ENCODE measurements at places on chromosomes 4 and X.
A peak's percentile ranks its signal among the peaks of the same experiment; 100 is the strongest.

GRCh38 chr4:48180234-48180633 lies 46.2 kb upstream of the TXK start:
- DNase-seq, result no peak

DNA sequence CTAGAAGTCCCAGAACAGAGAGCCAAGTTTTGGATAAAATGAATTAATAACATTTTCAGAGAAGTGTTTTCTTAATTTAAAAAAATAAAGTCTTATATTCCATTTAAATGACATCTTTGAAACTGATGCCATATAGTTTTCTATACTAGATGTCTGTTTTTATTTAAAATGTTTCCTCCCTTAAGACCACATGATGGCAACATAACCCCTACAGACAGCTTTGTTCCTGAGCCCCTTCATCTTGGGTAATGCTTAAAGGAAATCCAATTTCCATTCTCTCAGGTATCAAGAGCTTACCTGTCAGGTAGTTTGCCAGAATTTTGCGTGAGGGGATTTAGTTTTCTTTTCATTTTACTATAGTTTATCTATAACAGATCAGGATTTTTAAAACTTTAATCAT lies 181.4 kb upstream of the UGT8 start:
- no peak for DNase-seq

DNA sequence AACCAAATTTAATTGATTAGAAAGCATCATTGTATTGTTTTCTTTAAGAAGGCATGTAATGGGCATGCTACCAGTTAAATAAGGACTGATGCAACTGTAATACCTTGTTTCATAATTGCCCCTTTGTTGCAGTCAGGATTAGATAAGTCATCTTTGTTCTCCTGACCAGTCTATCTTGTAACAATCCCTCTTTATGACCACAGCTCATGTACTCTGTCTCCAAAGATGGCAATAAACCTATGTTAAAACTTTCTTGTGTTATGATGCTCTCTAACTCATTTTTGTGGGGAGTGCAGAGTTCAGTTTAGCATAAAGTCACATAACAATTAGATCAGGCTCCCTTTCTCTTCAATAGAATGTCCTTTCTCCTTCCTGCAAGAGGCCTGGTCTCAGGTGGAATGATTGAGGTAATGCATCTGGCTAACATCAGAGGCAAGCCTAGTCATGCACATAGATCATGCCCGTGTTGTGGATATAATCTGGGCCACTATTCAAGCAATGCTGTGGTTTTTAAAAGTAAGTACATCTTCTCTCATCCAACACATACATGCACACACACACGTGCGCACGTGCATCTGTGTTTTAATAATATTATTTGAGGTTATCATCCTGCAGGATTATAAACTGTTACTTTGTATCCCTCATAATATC lies 45.6 kb downstream of the TMEM154 start:
- DNase-seq, result no peak

- no peak for DNase-seq
Measured at GRCh38 chrX:129634541-129634940, 20.2 kb downstream of the APLN start.

GRCh38 chrX:142998447-142999198 lies 27.1 kb upstream of the SPANXN4 start:
- DNase-seq, result no peak

- no peak for DNase-seq
Measured at GRCh38 chrX:79153348-79153747, 8.9 kb downstream of the GPR174 start.

GRCh38 chrX:126900937-126901336 lies 81.4 kb downstream of the PRR32 start:
- DNase-seq, result no peak

- peak; percentile 32 for DNase-seq
Measured at GRCh38 chrX:74420196-74421035, 877 bp upstream of the SLC16A2 start.

GRCh38 chrX:109774706-109775105 lies 41.6 kb upstream of the ACSL4 start:
- DNase-seq, result no peak

- no peak for DNase-seq
Measured at GRCh38 chrX:52852110-52852860, 15.6 kb downstream of the XAGE3 start.

DNA sequence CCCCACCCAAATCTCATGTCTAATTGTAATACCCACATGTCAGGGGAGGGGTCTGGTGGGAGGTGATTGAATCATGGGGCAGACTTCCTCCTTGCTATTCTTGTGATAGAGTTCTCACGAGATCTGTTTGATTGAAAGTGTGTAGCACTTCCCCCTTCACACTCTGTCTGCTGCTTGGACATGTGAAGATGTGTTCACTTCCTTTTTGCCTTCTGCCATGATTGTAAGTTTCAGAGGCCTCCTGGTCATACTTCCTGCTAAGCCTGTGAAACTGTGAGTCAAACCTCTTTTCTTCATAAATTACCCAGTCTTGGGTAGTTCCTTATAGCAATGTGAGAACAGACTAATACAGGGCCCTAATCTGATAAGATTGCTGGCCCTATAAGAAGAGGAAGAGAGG lies 1514.8 kb downstream of the RPA4 start:
- no peak for DNase-seq

DNA sequence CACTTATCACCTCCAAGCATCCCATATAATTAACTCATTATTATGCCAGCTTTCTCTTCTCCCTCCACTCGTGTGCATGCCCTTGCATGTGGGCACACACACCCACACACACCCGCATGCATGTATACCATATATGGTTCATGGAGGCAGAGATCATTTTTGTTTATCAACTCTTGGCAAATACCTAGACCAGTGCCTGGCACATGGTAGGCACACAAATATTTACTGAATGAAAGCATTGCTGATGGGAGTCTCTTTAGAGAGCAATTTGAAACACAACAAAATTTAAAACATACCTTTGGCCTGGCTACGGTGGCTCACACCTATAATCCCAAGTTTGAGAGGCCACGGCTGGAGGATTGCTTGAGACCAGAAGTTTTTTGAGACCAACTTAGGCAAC lies 51.1 kb upstream of the SLC10A4 start:
- no peak for DNase-seq

GRCh38 chrX:3728454-3728853 lies 15.0 kb upstream of the PRKX start:
- DNase-seq, result no peak

DNA sequence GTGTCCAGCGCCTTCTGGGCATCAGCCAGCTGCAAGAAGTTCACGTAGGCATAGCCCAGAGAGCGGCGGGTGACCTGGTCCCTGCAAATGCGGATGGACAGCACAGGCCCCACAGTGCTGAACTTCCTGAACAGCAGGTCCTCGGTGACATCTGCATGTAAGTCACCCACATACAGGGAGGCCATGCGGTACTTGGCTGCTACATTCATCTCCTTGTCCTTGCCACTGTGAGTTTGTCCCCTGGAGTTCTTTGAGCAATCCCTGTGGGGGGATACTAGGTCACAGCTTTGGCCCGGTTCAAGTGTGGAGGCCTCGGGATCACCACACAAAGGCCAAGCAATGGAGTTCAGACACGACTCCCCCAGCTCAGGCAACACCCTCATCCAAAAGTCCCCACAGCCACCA lies 776 bp downstream of the PABPC4L start:
- DNase-seq, result no peak

- no peak for DNase-seq
Measured at GRCh38 chr4:98620087-98620784, 38.2 kb downstream of the TSPAN5 start.

DNA sequence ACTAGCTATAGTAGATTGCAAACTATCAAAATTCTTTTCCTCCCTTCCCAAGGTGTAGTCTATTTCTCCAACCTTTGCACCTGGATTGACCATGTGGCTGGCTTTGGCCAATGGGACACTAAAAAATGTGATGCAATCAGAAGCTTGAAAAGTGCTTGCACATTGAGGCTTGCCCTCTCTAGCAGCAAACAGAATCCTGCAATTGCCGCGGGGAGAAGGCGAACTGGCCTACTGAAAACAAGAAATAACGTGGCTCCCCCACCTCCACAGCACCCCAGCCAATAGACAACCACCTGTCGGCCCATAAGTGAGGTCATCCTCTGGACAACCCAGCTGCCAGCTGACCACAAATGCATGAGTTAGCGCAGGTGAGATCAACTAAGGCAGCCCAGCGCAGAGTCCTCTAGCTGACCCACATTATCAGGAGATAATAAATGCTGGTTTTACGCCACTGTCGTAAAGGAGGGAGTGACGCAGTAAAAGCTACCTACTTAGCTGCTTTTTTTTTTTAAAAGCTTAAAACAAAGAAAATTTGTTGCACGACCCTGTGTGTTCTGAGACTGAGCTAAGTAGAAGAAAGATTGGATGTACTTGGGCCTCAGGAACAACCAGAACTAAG lies 95.2 kb downstream of the GK start:
- DNase-seq, result no peak

DNA sequence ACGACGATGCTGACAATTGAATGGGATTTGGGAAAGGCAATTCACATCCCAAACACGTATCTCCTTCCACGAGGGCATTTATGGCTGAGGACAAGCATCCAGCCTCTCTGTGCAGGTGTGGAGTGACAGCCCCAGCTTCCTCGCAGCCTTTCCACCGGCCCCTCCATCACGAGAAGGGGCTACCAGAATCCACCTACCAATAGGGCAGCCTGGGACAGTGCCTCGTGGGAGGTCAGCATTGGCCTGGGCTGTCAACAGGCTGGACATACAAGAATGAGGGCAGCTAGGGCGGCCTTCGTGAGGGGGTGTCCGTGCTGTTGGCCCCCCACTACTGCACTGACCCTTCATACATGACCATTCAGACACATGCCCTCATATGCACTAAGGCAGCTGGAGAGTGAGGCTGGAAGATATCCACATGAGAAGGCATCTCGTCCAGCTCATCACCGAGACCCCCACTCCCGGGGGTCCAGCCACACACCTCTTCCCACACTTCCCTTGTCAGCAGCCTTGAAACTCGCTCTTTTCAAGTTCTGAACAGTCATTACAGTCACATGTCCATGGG lies 81.0 kb upstream of the ADRA2C start:
- no peak for DNase-seq

GRCh38 chrX:48035891-48036290 lies 29.1 kb downstream of the SPACA5 start:
- no peak for DNase-seq

DNA sequence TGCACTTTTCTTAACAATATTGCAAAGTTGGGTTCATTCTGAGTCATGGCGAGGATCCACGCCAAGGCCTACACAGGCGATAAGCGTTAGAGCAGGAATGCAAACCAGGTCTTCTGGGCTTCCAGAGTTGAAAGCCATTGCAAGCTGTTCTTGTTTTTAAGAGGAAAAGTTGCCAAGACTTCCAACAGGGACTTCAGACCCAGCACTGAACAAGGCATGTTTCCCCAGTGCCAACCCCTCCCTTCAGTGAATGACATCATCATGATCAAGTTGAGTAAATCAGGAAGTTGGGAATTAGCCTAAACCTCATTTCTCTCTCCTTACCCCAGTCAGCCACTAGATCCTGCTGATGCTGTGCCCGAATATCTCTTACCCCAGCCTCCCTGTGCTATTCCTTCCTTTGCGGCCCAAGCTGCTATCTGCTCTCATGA lies 355.1 kb downstream of the HS3ST1 start:
- DNase-seq, result no peak

GRCh38 chrX:24428516-24428915 lies 36.6 kb upstream of the PDK3 start:
- DNase-seq, result no peak

DNA sequence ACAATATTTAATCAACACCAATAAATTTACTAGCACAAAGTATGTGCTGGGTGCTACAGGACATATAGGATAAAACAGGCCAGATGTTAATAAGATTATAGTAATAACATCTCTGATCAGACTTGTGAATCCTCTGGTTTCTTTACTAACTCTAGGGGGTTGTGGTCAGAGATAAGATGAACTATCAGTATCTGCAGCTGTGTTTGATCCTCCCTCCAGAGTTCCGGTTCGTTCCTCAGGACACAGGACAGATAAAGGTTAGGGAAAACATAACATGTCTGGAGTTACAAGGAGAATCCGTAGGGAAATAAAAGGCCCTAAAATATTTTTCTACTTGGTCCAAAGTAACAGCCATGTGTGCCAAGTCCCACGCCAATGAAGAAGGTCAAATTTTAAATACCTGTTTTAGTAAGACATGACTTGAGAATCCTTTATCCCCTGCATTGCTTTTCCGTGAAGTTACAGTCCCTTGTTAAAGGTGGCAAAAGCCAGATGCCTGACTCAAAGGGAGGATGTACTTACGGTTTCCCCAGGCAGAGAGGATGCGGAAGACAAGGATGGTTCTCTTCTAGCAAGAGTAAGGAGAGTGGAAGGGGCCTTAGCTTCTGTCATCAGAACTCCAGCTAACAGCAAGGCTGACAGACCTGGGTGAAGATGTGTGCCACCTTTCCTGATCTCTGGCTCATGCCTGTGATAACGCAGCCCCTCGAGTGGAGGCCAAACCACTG lies 44.4 kb downstream of the KIAA0232 start:
- no peak for DNase-seq

- no peak for DNase-seq
Measured at GRCh38 chr4:31125496-31125895, 405.3 kb downstream of the PCDH7 start.

DNA sequence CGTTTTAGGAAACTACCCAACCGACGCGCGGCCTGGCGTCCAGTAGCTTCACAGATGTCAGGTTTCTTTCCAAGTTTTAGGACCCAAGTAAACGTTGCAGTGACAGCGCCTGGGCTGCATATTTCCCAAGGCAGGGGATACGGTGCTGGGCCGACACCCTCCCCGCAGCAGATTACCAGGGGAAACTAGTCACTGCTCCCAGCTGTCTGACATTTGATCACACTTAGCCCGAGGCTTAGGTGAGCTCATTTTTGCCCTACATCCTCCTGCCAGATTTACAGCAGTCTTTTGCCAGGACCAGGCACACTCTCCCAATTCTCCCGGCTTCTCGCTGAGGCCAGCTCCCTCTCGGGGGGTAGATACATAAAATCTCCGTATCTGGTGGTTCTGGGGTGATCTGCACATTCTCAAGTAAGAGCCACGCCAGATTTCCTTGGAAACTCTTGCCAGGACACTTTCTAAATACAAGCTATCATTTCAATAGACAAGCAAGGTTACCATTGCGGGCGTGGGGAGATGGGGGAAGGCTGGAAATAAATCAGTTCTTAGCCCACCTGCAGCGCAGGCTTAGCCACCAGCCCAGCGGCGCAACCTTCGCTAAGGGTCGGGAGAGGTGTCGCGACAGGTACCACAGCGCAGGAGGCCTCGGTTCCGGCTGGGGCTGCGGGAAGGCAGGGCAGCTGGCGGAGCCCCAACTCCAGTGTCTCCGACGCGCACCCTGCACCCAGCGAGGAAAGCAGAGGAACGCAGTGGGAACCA lies 2.5 kb upstream of the SOX3 start:
- DNase-seq, result no peak

All from activated CD4-positive, alpha-beta memory T cell treated with anti-CD3 and anti-CD28 coated beads for 36 hours (primary cell).